ENCODE measurements at places on chromosomes 16 and 17.

- no peak for DNase-seq
Observed at GRCh38 chr16:67923414-67924116, 8.1 kb downstream of the CTRL start.

GRCh38 chr16:85573696-85574641 is 39.2 kb upstream of the GSE1 start:
- peak; percentile 91 for DNase-seq

DNA sequence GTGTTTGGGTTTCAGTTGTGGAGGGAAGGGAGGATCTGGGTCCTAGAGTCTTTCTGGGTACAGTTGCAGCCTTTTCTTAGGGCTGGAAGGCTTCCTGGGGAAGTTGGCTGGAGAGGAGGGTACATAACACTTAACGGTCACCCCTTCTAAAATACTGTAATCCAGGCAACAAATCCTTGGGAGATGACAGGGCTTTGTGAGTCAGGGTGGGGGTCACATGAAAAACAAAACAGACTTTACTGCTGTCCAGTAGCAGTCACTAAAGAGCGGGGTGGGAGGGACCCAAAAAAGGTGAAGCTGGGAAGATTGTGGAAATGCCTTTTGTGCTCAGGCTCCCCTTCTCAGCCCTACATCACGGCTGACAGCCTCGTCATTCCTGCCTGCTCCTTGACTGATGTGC is 6.3 kb downstream of the SAP30BP start:
- DNase-seq: no peak

- DNase-seq: peak; percentile 91
Observed at GRCh38 chr17:64281962-64282752, 19.1 kb upstream of the TEX2 start.

DNA sequence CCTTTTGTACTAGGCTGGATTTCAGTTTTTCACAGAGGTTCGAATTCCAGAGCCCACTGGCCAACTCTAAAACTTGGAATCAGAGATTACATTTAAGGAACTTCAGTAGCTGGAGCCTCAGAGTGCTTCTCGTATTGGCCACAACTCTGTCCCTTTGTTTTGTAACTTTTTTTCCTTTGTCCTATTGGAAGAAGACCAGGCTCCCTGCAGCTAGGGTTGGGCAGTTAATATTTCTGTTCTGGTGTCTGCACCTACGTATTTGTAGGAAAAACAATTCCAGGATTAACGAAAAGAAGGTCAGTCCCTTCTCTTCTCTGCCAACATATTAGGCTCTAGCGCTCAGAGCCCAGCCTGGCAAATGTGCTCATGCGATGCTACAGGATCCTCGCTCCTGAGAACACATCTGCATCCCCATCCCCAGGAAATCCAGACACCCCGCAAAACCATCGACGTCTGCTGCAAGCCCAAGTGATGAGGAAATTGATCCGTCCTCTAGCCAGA is 1.9 kb downstream of the CDH11 start:
- no peak for DNase-seq

DNA sequence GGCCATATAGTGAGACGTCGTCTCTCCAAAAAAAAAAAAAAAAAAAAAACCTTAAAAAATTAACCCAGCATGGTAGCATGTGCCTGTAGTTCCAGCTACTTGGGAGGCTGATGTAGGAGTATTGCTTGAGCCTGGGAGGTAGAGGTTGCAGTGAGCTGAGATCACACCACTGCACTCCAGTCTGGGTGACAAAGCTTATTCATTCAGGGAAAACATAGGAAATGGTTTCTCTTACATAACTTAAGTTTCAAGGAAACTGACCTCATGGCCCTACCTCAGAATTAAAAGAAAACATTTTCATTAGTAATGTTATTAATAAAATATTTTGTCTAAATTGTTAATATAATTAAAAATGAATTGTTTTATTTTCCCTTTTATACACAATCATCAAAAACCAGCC is 31.4 kb downstream of the COG1 start:
- no peak for DNase-seq
